ENCODE measurements at places on chromosomes 4 and X.

DNA sequence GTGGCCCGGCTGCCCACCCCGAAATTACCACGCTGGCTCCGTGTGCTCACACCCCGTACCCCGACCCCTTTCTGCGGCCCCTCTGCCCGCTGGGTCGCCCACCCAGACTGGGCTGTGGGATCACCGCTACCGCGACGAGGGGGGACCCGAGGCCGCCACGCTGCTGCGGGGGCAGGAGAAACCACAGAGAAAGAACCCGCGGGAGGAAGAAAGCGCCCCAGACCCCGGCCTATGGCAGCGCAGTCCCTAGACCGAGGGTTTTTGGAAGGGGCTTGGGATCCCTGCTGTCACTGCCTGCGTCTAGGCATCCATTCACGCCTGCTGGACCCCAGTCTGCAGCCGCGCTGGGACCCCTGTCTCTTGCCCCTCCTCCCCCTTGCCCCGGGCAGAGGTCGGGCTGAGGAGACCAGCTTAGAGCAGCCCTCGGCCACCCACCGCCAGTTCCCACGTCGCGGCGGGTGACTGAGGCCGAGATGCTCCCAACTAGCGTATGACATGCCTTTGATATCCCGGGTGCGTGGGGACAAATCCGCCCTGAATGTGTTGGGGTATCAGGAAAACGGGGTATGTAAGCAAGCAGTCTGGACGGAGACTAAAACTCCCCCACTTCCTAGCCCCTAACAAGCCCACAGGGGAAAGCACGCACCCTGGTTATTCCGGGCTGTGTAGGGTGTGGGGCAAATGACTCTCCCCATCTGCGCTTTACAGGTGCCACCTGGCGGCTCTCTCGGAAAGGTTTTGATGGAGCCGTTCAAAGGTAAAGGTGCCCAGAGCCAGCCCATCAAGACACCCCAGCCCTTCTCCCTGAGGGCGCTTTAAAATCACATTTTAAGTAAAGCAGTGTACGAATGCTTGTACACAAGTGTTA is 862 bp upstream of the INPP4B start:
- DNase-seq, result peak; percentile 61

- no peak for DNase-seq
Measured at GRCh38 chr4:81194286-81194685, 20.7 kb downstream of the PRKG2 start.

DNA sequence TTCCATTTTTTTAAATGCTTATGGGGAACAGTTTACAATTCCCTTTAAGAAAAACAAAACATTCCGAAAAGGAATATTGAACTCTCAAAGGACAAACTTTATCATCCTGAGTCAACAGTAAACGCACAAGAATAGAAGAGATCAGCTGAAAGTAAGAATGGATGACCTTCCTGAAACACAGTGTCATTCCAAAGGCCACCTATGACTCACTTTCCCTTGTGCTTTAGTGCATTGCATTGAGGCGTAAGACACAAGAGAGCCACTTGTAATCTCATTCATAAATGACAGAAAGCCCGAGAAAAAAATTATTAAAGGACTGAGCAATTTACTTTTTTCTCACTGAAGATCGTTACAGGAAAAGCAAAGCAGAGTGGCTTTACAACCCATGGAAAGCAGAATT is 1062.4 kb upstream of the DIAPH2 start:
- DNase-seq, result no peak

DNA sequence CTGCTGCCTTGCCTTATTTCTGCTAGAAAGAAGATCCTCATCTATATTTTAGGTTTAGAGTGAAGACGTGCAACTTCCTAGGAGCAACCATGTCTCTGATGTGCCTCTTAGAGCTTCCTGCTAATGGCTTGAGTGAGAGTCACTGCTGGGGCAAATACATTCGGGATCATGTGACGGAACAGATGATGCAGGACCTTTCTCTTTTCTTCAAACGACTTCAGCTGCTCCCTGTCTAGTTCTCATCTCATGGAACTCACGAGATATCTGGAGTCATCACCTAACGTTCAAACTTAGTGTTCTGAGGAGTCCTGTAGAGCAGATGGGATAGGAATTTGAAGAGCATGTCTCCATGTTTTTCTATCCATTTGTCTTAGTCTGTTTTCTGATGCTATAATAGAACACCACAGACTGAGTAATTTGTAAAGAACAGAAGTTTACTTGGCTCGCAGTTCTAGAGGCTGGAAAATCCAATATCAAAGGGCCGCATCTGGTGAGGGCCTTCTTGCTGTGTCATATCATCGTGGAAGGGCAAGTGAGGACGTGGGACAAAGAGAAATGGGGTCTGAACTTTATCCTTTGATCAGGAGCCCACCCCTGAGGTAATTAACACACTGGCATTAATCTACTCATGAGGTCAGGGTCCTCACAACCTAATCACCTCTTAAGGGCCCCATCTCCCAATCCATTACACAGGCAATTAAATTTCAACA is 43.5 kb upstream of the SCRG1 start:
- no peak for DNase-seq

- DNase-seq, result peak; percentile 33
Measured at GRCh38 chr4:170089274-170089667, 485 bp downstream of the AADAT start.

GRCh38 chr4:72507167-72507566 is 61.9 kb downstream of the ADAMTS3 start:
- DNase-seq, result no peak

GRCh38 chrX:134570899-134571298 is 87.4 kb downstream of the PLAC1 start:
- DNase-seq, result no peak

- no peak for DNase-seq
Measured at GRCh38 chrX:29083823-29084222, 496.6 kb downstream of the IL1RAPL1 start.

- DNase-seq, result no peak
Measured at GRCh38 chr4:120730777-120731320, 191.7 kb downstream of the PRDM5 start.

- no peak for DNase-seq
Measured at GRCh38 chrX:15594371-15594770, 6.4 kb downstream of the ACE2 start.

- DNase-seq, result no peak
Measured at GRCh38 chr4:156635051-156635450, 336.5 kb downstream of the PDGFC start.

GRCh38 chrX:129522184-129523078 is 859 bp downstream of the SMARCA1 start:
- DNase-seq, result peak; percentile 61

- DNase-seq, result no peak
Measured at GRCh38 chrX:79477691-79478090, 110.6 kb upstream of the ITM2A start.

- no peak for DNase-seq
Measured at GRCh38 chr4:138174981-138175794, 67.0 kb downstream of the SLC7A11 start.

- DNase-seq, result no peak
Measured at GRCh38 chrX:11059933-11060332, 51.2 kb upstream of the HCCS start.

DNA sequence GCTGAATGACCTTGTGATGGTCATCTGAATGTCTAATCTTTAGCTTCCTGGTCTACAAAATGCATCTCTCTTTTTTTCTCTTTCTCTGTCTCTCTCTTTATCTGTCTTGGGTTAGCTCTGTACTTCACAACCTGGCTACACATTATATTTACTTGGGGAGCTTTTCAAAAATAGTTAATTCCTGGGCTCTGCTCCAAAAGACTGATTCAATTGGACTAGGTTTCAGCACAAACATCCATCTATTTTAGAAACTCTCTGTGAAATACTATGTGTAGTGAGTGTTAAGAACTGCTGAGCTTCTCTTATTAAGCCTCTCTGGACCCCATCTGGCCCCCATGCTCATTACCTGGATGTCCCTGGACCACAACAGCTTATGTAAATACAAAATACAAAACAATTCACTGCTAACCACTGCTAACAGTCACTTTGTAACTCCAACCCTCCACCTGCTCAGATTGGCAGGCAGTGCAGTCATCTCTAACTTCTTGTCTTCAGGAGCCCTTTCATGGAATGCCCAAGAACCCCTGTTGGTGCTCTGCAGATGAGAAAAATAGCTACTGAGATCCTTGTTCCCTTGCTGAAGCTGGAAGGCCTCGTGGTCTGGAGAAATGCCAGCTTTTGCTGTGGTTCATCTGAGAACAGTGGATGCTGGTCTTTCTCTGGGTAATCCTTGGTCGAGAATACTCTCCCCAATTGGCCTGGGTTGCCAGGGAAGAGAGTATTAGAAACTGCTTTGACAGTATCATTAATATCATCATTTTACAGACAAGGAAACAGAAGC is 14.8 kb upstream of the BOD1L1 start:
- no peak for DNase-seq

DNA sequence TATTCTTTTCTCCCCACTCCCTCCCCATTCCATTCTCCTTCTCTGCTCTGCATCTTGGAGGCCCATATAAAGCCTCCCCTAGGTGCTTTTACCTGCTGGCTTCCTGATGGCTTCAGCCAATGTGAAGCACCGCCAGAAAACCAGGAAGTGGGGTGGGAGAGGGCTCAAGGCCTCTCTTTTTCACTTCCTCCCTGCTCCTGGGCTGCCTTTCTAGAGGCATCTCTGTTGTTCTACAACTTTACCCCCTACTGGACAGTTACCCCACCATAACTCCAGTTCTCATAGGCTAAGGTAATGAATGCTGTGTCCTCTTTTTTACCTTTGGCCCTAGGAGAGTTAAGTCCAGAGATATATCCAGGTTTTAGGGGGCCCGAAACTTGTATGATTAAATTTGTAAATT is 62.4 kb upstream of the PPARGC1A start:
- no peak for DNase-seq
